ENCODE measurements at places on chromosomes 5 and 9.

- DNase-seq, result no peak
Measured at GRCh38 chr9:99555792-99556191, 265.9 kb upstream of the NR4A3 start.

- peak; percentile 82 for DNase-seq
Measured at GRCh38 chr9:12680341-12680740, 12.8 kb upstream of the TYRP1 start.

DNA sequence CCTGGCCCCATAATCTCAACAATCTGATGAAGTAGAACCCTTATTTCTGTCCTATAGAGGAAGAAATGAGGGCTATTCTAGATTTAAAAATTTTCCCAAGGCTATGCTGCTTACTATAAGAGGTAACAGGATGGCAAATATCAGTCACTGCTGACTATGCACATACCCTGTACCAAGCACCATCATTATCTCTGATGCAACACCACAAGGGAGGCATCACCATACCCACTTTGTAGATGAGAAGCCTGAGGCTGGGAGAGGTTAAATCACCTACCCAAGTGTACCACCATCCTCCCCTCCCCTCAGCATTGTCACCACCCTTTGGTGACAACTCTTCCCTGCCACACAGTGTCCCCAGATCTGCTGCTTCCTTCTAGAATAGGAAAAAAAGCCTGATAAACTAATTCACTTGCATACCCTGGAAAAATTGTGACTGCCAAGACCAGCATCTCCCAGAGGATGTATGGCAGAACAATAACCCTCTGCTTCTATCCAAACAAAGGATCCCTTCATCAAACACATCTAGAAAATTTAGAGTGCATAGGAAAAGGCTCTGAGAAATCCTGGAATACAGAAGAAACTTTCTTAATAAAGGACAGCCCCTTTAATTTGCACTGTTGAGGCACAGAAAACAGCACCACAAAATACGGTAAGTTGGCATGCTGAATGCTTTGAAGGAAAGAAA, 48.3 kb downstream of the PRRC1 start:
- no peak for DNase-seq

GRCh38 chr5:38547257-38547656, 9.2 kb downstream of the LIFR start:
- DNase-seq, result no peak

GRCh38 chr5:82072138-82072537, 100.3 kb downstream of the ATG10 start:
- no peak for DNase-seq

DNA sequence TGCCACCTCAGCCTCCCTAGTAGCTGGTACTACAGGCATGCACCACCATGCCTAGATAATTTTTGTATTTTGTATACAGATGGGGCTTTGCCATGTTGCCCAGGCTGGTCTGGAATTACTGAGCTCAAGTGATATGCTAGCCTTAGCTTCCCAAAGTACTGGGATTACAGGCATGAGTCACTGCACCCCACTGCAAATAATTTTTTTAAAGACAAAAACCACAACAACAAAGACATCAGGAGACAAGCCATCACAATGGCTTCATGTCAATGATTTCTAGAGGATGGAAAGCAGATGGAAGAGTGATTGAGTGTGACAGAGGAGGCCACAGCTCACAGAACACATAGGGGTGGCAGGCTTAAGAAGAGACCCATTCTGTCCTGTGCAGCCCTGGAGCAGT, 97.9 kb upstream of the PCSK1 start:
- DNase-seq, result no peak

All from EL (cell line).